ENCODE measurements at places on chromosomes 7 and 10.
A peak's percentile ranks its signal among the peaks of the same experiment; 100 is the strongest.

- DNase-seq: no peak
These were observed 31.6 kb downstream of the ENO4 start for GRCh38 chr10:116880716-116881482.

DNA sequence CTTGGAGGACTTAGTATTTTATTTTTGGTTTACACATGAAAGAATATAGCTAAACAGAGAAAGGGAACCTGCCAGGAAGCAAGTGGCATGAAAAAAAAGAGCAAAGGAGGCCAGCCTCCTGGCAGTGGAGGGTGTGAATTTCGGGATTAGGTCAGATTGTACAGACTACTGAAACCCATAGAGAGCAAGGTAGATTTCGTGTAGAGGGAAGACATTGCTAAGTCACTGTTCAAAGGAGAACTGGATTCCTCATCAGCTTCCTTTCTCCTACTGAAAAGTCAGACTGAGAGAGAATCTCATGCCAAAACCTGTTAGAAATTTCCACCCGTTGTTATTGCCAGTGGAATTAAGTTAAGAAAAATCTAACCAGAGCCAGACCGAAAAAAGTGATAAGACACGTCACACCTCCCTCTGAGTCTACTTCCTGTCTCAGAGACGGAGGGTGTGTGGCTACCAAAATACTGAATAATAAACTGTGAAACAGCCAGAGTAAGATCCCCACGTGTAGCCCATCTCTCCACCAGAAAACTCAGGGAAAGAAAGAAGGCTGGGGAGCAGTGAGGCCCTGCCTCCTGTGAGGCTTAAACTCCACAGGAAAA is 118.8 kb downstream of the SKIDA1 start:
- no peak for DNase-seq

- no peak for DNase-seq
These were observed 282.9 kb downstream of the TWIST1 start for GRCh38 chr7:18834577-18834976.

GRCh38 chr7:17855202-17855601 is 85.1 kb downstream of the SNX13 start:
- DNase-seq: no peak

DNA sequence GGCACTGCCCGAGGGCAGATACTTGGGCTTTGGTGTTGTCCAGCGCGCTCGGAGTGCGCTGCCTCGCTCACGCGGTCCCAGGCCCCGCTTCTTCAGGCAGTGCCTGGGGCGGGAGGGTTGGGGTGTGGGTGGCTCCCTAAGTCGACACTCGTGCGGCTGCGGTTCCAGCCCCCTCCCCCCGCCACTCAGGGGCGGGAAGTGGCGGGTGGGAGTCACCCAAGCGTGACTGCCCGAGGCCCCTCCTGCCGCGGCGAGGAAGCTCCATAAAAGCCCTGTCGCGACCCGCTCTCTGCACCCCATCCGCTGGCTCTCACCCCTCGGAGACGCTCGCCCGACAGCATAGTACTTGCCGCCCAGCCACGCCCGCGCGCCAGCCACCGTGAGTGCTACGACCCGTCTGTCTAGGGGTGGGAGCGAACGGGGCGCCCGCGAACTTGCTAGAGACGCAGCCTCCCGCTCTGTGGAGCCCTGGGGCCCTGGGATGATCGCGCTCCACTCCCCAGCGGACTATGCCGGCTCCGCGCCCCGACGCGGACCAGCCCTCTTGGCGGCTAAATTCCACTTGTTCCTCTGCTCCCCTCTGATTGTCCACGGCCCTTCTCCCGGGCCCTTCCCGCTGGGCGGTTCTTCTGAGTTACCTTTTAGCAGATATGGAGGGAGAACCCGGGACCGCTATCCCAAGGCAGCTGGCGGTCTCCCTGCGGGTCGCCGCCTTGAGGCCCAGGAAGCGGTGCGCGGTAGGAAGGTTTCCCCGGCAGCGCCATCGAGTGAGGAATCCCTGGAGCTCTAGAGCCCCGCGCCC is at the start of gene NPY:
Gene NPY, plus strand, starts transcription at position 294 of the 802 bp plus-strand sequence. CDS start 1,051 bp downstream, outside the sequence.
- no peak for DNase-seq

DNA sequence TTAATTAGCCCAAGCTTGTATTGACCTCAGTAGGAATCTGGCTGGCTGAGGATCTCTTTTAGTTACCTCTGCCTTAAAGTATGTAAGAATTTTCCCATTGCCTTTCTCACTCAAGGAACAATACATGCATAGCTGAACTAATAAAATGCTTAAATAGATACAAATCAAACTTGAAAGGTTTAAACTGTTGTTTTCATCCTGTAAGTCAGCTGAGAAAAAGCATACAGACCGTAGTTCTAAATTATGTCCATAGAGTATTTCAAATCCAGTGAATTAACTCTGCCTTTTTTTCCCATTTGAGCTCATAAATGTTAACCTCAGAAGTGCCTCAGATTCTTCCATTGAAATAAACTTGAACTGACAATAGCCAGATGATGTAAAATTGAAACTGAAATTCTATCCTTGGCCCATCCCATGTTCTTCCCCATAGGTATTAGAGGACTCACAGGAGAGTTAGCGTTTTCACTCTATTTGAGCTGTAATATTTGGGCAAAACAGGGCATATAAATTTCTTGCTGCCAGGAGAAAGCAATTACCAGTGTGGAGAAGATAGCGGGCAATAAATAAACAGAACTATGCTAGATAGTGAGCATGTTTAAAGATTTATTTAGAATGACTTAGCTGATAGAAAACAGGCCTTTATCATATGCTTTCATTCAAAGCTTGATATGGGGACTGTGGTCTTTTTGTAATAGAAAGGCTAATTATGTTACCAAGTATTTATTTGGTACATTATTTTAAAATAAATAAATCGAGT is 163.7 kb downstream of the WNT2 start:
- DNase-seq: no peak

DNA sequence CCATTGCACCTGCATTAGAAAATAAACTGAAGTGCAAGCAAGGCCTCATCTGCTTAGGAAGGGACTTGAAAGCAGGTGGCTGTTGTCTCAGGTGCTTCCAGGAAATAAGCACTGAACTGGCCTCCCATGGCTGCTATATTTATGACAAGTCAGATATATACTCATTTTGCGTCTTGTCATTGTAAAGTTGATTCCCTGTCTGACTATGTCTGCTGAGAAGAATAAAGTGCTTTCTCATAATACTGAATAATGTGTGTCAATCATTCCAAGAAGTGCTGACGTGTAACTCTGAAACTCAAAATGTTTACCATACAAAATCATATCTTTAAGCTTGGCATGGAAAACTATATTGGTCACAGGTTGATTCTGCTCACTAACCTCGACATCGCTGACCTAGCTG is 44.9 kb upstream of the SVOPL start:
- peak; percentile 21 for DNase-seq

DNA sequence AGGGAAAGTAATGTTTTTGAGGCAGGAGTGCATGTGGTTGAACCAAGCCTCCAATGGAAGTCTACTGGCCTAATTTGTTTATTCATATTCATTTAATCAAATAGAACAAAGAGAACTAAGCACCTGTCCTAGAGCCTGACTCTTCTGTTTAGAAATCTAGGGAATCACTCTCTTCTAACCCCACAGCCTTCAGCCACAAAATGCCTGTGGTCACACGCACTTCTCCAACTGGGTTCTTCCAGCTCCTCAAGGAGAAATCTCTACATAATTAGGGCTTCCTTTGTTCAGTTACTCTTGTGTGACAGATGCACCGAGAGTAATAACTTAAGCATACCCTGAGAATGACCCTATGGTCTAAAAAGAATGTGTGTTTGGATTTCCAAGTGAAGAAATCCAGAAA is 133.7 kb upstream of the NAMPT start:
- DNase-seq: no peak

- DNase-seq: no peak
These were observed 11.1 kb downstream of the UNC5B start for GRCh38 chr10:71223347-71224058.

- DNase-seq: no peak
These were observed 15.8 kb upstream of the DNMBP start for GRCh38 chr10:100025576-100025975.

DNA sequence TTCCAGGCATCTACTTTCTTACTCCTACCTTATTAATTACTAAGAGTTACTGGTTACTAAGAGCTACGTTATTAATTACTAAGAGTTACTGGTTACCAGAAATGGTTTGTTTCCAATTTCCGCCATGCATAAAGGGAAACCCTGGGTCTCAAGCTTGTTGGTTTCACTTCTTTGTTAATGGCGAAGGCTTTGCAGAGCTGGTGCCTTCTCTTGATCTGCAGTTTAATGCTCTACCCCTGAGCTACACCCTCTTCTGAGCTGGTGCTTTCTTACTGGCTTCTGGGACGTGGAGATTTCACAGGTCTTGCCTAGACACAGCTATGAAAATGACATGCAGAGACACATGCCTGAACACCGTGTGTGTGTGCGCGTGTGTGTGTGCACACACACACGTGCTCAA is 560 bp downstream of the CPA4 start:
- no peak for DNase-seq

GRCh38 chr7:5388905-5389433 is 34.7 kb downstream of the TNRC18 start:
- DNase-seq: no peak
